ENCODE measurements at places on chromosomes 13 and 19.

DNA sequence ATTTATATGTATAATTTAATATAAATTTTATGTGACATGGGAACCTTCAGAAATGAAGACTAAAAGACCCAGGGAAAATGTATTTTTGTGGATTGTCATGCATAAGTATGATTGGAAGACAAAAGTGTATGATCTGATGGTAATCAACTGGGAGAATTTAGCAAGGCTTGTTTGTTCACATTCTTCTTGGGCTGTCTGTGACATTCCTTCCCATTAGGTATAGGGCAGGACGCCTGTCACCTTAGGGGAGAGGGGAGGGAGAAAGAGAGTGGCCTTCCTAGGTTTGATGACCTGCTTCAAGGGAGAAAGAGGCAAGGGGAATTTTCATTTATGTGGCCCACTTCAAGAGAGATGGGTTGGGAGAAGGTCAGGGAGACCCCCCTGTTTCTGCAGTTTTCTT lies 22.4 kb downstream of the PIBF1 start:
- no peak for DNase-seq

GRCh38 chr13:23766939-23767338 lies 122.3 kb downstream of the MIPEP start:
- DNase-seq = no peak

GRCh38 chr13:98415326-98416070 lies 161.4 kb downstream of the STK24 start:
- DNase-seq = no peak

- no peak for DNase-seq
Measured at GRCh38 chr13:63840551-63841421, 2425.1 kb upstream of the PCDH20 start.

DNA sequence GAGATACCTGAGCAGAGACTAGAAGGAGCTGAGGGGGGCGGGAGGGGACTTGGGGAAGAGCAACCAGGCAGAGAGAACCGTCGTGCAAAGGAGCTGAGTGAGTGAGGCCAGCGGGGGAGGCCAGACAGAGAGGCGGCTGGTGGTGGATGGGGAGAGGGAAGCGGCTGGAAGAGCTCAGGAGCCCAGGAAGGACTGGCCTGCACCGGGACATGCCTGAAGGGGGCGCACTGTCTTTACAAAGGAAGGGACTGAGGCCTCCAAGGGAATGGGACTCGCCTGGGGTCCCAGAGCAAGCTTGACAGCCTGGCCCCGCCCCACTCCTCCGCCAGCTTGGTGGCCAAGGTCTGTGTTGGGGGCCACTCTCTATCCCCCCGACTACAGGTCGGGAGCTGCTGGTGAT lies 14.9 kb downstream of the ONECUT3 start:
- no peak for DNase-seq

- DNase-seq = no peak
Measured at GRCh38 chr13:90868321-90868920, 479.1 kb upstream of the MIR17HG start.

- no peak for DNase-seq
Measured at GRCh38 chr19:1377176-1377964, 6.3 kb upstream of the NDUFS7 start.

GRCh38 chr13:25391932-25392331 lies 20.2 kb downstream of the ATP8A2 start:
- DNase-seq = no peak

GRCh38 chr13:30976025-30976424 lies 43.6 kb downstream of the TEX26 start:
- DNase-seq = no peak

- DNase-seq = no peak
Measured at GRCh38 chr13:99724633-99725517, 223.6 kb downstream of the TM9SF2 start.

DNA sequence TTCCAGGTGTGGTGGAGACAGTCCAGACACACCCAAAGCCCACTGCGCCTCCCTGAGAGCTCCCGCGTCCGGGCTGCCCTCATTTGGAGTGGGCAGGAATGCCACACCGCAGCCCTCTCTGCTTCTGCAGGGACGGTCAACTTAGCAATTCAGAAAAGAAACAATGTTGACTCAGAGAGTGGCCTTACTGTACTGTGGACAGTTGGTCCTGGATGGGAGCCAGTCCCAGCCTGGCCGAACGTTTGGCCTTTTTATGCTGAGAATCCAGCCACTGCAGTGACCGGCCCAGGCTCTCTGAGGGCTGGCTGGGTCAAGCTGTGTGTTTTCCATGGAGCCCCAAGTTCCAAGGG lies 7.2 kb downstream of the GAS6 start:
- DNase-seq = no peak

GRCh38 chr19:10235003-10235402 lies 3.9 kb upstream of the S1PR2 start:
- no peak for DNase-seq

GRCh38 chr13:38899571-38899970 lies 91.1 kb downstream of the STOML3 start:
- DNase-seq = no peak

DNA sequence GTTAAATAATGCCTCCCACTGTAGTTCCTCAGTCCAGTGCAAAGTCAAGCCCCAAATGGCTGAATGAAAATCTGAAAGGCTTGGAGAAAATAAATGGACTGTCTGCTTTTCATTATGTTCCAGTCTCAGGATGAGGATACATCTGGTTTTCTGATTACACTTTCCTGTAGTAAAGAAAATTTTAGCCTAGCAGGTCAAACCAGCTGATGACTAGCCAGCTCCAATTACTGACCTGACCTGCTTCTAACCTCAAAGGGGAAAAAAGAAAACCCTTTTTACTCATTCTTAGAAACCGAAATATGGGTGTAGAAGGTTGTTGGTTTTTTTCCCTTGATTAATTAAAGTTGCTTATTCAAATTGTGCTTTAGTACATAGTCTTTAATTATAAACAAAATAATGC lies 418.4 kb downstream of the EFNB2 start:
- DNase-seq = no peak

DNA sequence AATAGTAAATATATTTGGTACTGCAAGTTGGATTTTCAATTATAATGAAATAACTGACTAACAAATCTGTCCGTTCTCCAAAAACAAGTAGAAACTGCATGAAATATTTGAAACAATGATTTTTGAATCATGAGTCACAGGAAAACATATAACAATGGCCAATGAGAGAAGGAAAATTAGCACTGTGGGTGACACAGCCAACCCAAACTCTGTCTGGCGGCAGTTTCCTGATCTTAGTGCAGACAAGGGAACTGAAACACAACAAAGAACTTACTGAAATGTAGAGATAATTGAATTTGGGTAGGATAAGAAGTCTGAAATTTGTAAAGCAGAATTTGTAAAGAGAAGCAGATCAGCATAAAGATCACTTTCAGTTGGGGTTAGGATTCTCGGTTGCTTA lies 2743.3 kb upstream of the PCDH20 start:
- DNase-seq = no peak

DNA sequence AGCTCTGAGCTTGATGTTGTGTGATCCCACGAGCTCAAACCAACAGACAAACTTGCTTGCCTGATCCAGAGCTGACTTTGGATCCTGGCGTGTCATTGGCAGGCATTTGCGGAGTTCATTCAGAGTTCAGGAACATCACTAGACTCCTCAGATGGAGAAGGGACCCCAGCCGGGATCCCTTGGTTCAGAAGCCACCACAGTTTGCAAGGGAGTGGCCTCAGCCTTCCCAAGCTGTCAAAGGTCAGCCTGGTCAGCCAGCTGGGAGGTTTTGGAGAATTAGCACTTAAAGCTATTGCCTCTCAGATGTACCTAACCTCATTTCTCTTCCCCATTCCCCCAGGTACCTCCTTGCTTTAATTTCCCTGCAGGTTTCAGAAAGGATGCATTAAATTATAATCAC lies 208.8 kb upstream of the SOX21 start:
- DNase-seq = no peak

DNA sequence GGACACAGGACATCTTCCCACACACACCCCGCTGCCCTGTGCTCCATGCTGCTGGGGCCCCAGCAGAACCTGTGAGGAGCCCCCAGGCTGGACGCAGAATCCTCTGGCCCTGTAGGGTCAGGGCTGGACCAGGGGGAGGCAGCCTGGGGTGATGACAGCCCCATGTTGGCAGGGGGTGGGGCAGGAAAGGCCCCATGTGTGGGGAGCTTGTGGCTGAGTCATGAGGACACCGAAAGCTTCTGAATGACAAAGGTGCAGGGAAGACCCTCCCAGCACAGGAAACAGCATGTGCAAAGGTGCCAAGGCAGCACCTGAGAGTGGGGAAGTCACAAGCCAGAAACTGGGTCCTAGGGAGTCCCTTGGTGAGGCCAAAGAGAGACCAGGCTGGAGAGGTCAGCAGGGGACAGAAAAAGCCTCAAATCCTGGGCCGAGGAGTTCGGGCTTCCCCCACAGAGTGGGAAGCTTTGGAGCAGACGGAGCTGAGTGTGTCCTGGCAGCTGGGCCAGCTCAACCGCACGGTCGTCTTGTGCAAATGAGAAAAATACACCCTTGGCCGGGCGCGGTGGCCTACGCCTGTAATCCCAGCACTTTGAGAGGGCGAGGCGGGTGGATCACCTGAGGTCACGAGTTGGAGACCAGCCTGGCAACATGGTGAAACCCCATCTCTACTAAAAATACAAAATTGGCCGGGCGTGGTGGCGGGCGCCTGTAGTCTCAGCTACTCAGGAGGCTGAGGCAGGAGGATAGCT lies 17.5 kb downstream of the ATP8B3 start:
- DNase-seq = no peak

DNA sequence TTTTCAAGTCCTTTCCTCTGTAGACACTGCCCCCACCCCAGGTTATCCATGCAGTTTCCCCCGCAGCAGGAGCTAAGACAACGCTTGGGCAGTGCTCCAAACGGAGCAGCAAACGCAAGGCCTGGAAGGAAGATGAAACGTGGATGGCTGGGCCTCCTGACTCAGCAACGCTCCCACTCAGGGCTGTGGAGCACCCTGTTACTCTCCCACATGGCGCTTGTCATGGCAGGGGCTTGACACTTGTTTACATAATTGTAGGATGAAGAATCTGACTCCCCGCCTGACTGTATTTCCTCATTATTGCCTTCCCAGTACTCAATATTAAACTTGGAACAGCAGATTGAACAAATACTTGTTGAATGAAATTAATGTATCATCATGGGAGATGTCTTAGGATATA lies 799 bp upstream of the C1QTNF9B start:
- no peak for DNase-seq

GRCh38 chr19:12836529-12836863 lies 1.8 kb upstream of the MAST1 start:
- DNase-seq = no peak

GRCh38 chr13:112562786-112563383 lies 25.1 kb downstream of the TUBGCP3 start:
- no peak for DNase-seq

DNA sequence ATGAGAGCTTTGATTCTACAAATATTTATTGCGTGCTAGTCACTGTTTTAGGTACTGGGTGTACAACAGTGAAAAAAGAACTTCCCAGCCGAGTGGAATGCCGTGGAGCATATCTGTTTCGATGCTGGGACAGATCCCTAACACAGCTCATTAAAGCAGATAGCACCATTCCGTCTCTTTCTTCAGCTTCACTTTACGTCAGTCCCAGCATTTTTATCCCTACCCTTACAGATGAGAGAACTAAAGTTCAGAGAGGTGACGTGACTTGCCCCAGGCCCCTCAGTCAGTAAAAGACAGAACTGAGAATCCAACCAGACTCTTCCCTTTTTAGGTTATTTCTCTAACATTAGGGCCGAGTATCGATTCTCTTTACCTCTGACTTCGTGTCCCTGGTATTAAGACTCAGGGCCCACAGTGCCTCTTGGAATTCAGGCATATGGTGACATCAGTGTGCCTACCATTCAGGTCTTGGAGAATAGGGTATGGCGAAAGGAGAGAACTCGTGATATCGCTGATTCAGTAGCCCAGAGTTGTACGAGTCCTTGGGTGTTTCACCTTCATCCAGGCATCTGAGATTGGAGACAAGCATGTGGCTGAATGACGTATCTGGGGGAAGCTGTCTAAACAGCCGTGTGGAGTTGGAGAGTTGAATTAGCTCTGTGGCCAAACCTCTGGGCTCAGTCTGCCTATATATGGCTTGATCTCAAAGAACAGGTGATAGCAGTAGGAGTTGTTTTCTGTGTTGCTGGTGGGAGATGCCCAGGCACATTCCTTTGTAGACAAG lies 27.1 kb downstream of the ACTN4 start:
- DNase-seq = no peak

- DNase-seq = no peak
Measured at GRCh38 chr19:40413291-40413845, at the start of gene PRX. PRX (minus strand) TSS chr19:40413378; CDS start chr19:40407932, 5,446 bp downstream.

GRCh38 chr13:75850916-75851315 lies 214.8 kb downstream of the LMO7 start:
- no peak for DNase-seq

DNA sequence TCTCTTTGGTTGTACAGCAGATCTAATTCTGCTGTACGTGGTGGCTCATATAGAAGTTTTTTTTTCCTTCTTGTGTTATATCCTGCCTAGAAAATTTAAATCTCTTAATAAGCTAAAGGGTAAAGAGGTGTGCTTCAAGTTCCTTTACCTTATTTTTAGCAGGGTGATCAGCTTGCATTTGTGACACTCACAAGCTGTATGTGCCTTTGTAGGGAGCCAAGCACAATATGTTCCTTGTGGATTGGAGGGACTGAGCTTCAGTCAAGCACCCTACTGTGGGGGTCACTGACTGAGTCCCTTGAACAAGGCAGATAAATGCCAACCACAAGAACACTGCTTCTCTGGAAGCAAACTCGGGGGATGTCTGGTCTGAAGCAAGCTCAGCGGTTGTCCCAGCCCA lies 12.6 kb upstream of the ERICH6B start:
- DNase-seq = no peak

- no peak for DNase-seq
Measured at GRCh38 chr13:95207769-95208366, 93.4 kb downstream of the ABCC4 start.

- no peak for DNase-seq
Measured at GRCh38 chr19:18424122-18424889, 5.1 kb downstream of the SSBP4 start.

DNA sequence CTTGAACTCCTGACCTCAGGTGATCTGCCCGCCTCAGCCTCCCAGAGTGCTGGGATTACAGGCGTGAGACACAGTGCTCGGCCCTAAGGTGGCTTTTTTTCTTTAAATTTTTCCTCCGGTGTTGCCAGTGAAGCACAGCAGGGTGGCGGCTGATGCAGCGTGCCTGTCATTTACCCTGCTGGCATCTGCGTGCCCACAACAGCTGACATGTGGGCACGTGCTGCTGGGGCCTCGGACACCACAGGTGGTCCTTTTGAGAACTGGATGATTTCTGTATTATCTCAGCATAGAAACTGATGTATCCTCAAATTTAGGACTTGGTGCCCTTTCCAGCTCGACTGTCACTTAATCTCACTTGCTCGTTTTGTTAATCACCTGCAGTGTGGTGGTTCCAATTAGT lies 31.2 kb upstream of the TEX29 start:
- DNase-seq = no peak

- DNase-seq = peak; percentile 30
Measured at GRCh38 chr19:15280915-15281683, 48.9 kb upstream of the EPHX3 start.

GRCh38 chr13:20616059-20616797 lies 49.3 kb downstream of the IFT88 start:
- no peak for DNase-seq
